ENCODE measurements at places on chromosomes 2 and 18.

DNA sequence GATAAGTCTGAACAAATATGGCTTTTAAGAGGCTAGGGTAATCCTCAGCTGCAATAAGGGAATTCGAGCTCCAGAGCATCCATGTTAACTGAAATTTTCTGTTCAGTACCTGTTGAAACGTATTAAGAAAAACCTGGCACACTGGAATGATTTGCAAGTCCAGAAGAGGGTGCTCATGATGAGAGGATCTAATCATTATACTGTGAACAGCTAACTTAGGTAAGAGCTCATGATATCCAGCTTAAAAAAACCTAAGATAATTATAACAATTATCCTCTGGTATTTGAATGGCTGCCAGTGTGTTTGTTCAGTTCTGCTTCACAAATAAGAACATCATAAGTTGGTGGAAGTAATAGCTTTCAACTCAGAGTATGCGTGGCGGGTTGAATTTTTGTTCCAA, 1118.3 kb upstream of the DDX18 start:
- DNase-seq: no peak

DNA sequence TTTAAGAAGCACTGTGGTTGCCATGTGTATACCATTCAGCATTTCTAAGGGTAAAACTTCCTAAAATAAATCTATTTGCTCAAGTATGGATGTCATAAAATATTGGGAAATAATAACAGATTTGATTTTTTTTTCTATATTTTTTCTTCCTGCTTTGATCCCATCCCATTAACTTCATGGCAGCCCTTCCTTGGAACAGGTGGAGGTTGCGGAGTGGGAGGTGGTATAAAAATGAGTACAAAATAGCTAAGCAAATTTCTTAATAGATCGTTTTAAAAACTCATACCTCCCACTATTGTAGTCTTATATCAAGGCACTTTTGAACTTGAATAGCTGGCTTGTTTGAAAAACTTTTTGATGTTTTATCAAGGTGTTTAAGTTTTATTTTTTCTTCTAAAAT, 152.1 kb upstream of the KYNU start:
- DNase-seq: no peak

GRCh38 chr2:45895241-45895861, 243.9 kb downstream of the PRKCE start:
- DNase-seq: no peak

- no peak for DNase-seq
Observed at GRCh38 chr2:2880938-2881337, 496.7 kb downstream of the EIPR1 start.

GRCh38 chr2:218622606-218623365, 15.1 kb downstream of the PLCD4 start:
- no peak for DNase-seq

DNA sequence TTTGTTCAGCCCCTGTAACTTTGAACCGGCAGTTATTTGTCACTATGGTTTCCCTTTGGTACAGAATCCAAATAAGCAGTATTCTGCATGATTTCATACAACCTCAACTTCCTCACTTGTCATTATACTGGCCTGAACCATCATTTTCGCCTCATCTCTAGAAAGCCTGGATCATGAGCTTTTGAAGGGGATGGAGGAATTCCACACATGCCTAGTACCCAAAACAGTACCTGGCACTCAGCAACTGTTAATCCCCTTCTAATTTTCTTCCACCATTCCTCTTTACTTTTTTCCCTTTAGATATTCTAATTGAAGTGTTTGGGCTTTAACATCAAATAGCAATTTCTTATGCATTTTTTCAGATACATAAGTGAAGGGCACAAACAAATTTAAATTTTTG, 1574.4 kb upstream of the NXPH2 start:
- no peak for DNase-seq

DNA sequence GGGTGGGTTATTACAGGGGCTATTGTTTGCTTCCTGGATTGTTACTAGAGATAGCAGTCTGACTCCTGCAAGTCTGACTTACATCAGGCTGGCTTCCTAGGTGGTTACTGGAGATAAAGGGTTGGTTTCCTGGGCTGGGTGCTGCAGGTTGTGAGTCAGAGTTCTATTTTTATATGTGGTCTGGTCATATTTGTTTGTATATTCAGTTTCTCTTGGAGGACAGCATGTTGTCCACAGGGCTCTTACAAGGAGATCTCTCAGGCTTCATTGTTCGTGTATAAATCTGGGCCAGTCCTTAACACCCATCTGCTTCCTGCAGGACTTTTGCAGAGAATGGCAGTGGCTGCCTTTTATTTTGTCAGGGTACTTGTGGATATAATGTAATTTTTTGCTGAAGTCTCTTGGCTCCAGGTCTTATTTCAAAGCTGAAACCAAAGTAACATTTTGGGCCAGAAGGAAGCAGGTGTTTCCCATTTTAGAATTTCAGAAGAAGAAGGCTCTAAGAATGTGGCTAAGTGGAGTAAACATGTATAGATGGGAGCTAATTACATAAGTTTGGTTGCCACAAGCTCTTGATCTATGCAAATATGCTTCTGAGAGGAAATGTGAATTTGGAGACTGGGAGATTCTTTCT, 65.9 kb upstream of the SLC16A14 start:
- peak; percentile 69 for DNase-seq

DNA sequence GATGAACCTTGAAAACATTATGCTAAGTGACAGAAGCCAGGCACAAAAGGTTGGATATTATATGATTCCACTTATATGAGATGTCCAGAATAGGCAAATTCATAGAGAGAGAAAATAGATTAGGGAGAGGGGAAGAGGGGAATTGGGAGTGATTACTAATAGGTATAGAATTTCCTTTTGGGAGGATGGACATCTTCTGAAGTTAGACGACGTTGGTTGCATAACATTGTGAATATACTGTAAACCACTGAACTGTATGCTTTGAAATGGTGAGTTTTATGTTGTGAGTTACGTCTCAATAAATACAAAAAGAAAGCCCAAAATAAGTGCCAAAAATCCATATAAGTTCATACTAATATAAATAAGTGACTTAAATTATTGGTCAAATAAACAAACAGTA, 18.6 kb upstream of the CYP26B1 start:
- DNase-seq: no peak

DNA sequence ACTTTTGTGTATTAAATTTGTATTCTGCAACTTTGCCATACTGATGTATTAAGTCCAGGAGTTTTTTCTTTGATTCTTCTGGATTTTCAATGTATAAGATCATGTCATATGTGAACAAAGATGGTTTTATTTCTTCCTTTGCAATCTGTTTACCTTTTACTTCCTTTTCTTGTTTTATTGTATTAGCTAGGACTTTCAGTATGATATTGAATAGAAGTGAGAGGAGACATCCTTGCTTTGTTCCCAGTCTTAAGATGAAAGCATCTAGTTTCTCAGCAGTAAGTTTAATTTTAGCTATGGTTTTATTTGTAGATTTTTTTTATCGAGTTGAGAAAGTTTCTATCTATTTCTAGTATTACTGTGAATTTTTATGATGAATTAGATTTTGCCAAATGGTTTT, 25.5 kb downstream of the VRK2 start:
- DNase-seq: no peak

GRCh38 chr2:120851116-120851773, 115.6 kb downstream of the GLI2 start:
- DNase-seq: no peak

GRCh38 chr2:78993518-78994148, 31.9 kb upstream of the REG3G start:
- DNase-seq: no peak

GRCh38 chr18:79796531-79797405, 970 bp upstream of the KCNG2 start:
- no peak for DNase-seq

- no peak for DNase-seq
Observed at GRCh38 chr2:19176977-19177376, 181.4 kb downstream of the OSR1 start.

- DNase-seq: no peak
Observed at GRCh38 chr2:221448844-221449390, 123.2 kb downstream of the EPHA4 start.

DNA sequence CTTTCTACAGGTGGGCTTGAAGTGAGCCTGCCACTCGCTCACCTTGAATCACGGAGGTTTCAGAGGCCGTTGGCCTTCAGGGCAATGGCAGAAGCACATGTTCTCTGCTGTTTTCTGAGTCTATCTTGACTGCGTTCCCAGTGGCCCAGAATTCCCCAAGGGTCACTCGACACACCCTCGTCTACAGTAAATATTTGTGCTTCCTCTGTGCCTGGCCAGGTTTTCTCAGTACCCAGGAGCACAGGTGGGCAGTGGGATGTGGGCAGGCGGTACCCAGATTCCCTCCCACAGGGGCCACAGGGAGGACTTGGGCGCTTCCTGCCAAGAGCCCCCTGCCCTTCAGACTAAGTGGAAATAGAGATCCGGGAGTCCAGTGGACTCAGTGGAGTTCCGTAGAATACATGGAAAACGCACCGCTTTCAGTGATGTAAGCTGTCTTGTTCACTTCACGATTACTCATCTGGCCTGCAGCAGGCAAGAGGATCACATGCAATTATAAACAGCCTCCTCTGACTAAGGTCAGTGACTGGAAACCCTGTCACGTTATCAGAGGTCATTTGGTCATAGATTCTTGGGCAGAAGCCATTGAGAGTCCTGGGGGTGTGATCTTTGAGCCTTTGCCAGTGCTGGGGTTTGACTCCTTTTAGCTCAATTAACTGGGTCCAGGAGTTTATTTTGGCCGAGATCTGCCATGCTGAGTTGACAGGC, 179.8 kb downstream of the NEDD4L start:
- DNase-seq: peak; percentile 83

- no peak for DNase-seq
Observed at GRCh38 chr2:159144776-159145614, 141.5 kb downstream of the WDSUB1 start.

- DNase-seq: no peak
Observed at GRCh38 chr2:171289316-171289715, 128.6 kb upstream of the TLK1 start.

DNA sequence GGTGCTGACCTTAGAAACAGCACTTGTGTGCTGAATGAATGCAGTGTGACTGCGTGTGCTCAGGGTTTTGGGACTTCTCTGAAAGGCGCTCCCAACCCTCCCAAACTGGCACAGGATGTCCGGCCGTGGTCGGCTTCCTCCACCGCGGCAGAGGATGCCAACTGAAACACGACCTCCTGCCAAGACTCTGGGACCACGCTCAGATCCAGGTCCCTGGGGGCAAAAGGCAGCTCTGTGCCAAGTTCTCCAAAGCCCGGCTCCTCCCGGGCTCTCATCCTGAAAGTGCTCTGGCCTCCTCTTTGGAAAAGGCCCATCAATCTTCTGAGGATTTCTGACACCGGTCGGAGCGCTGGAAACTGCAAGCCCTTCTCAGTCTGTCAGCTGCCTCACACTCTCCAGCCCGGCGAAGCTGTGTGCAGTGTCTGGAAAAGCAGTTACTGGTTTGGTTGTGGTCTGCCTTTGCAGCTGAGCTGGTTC, 32.3 kb upstream of the ZBTB7C start:
- DNase-seq: no peak

DNA sequence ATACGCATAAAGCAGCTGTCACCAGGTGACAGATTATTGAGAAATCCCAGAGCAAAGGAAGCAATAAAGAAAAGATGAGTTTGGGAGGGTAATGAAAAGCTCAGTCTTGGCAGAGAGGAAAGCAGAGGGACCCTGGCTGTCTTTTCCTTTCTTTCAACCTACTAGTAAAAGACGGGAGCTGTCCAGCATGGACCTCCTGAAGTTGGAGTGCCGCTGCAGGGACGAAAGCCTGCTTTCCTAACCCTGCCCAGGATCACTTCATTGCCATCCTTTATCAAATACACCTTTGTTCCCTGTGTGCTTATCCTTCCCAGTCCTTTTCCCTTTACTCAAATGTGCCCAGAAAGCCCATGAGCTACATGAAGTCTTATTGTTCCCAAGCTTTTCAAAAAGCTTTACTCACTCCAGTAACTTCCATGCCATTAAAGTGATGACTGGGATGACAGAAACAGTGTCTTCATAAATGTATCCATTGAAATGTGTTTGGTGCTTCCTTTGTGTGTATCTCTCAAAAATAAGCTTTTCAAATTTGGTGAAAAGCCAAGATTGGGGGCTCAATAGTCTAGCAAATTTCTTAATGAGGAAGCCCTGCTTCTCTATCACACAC, 3.7 kb upstream of the SPR start:
- no peak for DNase-seq

DNA sequence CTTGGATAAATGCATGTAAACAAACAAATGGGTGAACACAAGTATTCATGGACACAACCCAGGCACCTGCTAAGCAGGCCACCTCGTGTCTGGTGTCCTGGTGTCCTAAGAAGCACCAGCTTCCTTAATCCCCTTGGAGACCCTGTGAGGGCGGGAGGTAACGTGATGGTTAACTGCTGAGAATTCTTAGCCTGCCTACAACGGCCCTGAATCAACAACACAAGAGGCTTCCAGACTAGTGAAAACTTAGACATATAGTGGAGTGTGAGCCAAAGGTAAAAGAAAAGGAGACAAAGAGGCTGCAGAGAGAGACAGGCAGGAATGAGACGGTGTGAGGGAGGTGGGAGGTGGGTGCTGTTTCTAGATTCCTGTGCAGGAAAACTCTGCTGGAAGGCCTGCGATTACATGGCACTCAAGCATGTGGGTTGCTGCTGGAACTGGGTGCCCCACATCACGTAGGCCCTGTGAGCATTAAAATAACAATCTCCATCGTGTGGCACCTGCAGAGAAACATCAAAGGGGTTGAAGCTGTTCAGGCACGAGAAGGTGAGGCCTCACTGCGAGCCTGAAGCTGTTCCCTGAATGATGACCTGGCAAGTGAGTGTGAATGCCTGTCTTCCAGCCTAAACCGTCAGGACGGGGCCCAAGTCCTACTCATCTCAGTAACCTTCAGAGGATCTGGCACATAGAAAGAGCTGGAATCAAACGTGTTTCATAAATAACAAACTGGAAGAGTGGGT, 64.2 kb downstream of the RPL37A start:
- DNase-seq: no peak

DNA sequence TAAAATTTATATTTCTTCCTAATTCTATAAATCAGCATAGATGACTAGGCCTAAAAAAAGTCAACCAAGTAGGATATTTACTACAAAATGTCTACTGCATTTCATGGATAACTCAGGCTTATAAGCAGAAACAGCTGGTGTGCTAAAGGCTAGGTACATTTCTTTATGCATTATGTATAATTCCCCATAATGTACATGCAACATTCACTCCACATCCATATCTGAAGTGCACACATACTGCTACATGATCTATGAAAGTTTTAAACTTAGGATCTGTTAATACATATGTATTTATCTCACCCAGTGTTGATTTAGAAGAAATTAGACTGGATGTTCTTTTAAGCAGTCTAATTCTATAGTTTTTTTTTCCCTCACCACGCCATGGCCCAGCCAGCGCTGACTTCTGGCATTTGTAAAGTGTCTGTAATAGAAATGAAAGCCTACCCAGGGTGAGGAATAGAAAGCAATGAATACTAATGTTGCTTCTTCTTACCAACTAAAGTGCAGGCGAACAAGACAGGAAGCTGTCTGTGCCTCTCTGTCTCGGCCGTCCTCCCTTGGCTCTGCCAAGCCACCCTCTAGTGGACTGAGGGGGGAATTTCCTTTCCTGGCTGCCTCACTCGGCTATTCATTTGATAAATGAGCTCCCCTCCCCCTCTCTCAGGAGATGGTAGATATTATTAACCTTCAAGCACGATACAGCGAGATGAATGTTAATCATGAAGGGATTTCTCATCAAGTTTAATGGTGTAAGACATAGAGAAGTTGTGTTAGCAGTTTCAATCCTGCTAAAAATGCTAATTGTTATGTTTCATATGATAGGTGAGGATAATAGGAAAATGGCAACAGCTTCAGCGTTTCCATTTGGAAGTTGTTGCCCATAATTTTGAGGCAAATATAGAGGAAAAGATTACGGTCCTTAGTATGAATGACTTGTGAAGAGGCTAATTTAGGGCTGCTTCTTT, 384.5 kb downstream of the MTX2 start:
- no peak for DNase-seq

Data from Panc1 (cell line).